WTC11 (cell line): ENCODE measurements at places on chromosomes 5 and 9. TPM values are rescaled to one million over a fixed set of nuclear protein-coding genes. Genes with fewer than 3 reads are reported as not detected.

Gene DOCK8
- total RNA-seq: 2.6 to 3.2 TPM (median 2.7 TPM) in 3 replicates

DNA sequence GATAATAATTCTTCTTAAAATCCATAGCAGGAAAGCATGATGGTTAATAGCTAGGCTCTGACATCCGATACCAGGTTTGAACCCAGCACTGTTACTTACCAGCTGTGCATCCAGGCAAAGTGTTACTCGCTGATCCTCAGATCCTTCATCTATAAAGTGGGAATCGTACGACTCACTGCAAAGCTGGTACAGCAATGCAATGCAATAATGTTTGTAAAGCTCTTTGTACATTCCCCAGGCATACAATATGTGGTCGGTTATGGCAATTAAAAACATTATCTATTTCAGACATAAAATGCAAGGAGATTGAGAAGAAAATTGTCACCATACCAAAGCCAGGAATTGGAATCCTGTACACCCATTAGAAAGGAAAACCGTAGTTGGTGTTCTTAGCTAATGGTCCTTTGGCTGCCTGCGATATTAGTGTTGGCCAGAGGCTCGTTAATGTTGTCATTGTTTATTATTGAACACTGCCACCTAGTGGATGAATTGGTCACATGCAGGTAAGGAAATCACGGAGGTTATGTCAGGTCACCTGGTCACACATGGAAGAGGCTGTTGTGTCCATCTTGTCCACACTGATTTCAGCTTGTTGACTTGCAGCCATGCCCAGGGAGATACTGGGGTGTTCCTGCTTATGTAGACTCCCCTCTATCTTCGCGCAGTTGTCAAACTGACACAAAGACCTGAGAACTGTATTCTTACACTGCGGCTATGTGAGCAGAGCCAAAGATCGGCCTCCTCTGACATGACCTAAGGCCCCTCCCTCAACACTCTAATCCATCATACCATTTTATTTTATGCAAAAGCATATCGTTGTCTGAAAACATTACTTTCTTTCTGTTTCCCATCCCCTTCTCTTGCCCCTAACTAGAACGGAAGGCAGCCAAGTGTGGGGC lies 87.5 kb upstream of the PPP2R2B start:
- no peak overlapping the region for H3K4me3 ChIP-seq
- no peak overlapping the region for H3K27ac ChIP-seq
- peak; percentile 54 for DNase-seq
- no peaks in the 10 kb centered on the region for H3K36me3 ChIP-seq
- peaks cover 4% of the 10 kb centered on the region for H3K4me1 ChIP-seq

DNA sequence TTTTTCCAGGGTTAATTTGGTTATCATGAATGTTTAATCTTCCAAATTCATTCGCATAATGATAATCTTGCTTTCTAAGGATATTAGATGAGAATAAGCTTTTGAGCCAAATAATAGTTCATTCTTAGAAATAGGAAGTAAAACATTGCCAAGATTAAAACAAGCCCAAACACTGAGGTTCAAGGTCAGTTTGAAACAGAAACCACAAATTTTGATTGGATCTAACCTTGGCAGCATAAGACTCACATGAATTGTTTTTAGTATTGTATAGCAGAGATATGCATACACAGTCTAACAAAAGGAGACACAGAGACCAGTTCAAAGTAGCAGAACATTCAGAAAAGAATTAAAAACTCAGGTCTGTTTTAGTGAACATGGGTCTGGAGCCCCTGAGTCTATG lies 43.4 kb upstream of the VCAN start:
- no peaks in the 10 kb centered on the region for H3K27me3 ChIP-seq
- H3K4me3 ChIP-seq: no peak overlapping the region
- no peaks in the 10 kb centered on the region for H3K36me3 ChIP-seq
- H3K4me1 ChIP-seq: peaks cover 20% of the 10 kb centered on the region

GRCh38 chr5:593511-593910 lies 18.6 kb upstream of the CEP72 start:
- H3K4me1 ChIP-seq: peaks cover 7% of the 10 kb centered on the region
- no peak for DNase-seq
- no peak overlapping the region for H3K27ac ChIP-seq
- peaks cover 61% of the 10 kb centered on the region for H3K27me3 ChIP-seq
- no peak overlapping the region for H3K4me3 ChIP-seq

DNA sequence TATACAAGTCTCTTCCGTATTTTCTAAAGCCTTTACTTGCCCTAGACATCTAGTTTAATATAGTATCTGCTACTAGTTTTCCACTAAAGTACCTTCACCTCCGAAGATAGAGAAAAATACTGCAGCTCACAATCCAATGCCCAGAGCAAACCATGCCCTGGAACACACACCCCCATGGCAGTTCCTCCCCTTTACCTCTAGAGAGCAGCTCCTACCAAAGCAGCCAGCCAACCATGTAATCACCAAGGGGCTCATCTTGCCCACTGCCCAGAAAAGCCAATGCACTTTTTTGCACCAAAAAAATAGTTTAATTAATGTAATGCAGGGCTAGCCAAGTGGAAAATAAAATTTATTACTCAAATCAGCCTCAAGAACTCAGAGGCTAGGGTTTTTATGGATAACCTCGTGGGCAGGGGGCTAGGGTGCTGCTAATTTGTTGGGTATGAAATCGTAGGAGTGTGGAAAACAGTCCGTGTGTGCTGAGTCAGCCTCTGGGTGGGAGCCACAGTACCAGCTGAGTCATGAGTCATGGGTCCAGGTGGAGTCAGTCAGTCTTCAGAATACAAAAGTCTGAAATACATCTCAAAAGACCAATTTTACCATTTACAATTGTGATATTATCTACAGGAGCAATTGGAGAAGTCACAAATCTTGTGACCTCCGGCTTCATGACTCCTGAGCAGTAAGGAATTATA lies 120.1 kb upstream of the ACO1 start:
- H3K4me3 ChIP-seq: no peak overlapping the region
- H3K4me1 ChIP-seq: peaks cover 13% of the 10 kb centered on the region
- H3K27me3 ChIP-seq: no peaks in the 10 kb centered on the region; the same call in 1 of the 2 replicates
- DNase-seq: peak; percentile 38
- no peaks in the 10 kb centered on the region for H3K36me3 ChIP-seq

GRCh38 chr9:135519179-135519971 lies 1.9 kb upstream of the LCN1 start:
- no peaks in the 10 kb centered on the region for H3K27me3 ChIP-seq
- peaks cover 6% of the 10 kb centered on the region for H3K4me1 ChIP-seq
- H3K27ac ChIP-seq: no peak overlapping the region
- DNase-seq: no peak
- H3K36me3 ChIP-seq: no peaks in the 10 kb centered on the region
- H3K4me3 ChIP-seq: no peak overlapping the region

- H3K4me1 ChIP-seq: peaks cover 29% of the 10 kb centered on the region
- H3K27ac ChIP-seq: peak overlapping the region; percentile 87
- no peak for DNase-seq
- H3K4me3 ChIP-seq: no peak overlapping the region
- peaks cover 53% of the 10 kb centered on the region for H3K36me3 ChIP-seq
Observed at GRCh38 chr5:177334155-177334551, 17.3 kb downstream of the LMAN2 start.

DNA sequence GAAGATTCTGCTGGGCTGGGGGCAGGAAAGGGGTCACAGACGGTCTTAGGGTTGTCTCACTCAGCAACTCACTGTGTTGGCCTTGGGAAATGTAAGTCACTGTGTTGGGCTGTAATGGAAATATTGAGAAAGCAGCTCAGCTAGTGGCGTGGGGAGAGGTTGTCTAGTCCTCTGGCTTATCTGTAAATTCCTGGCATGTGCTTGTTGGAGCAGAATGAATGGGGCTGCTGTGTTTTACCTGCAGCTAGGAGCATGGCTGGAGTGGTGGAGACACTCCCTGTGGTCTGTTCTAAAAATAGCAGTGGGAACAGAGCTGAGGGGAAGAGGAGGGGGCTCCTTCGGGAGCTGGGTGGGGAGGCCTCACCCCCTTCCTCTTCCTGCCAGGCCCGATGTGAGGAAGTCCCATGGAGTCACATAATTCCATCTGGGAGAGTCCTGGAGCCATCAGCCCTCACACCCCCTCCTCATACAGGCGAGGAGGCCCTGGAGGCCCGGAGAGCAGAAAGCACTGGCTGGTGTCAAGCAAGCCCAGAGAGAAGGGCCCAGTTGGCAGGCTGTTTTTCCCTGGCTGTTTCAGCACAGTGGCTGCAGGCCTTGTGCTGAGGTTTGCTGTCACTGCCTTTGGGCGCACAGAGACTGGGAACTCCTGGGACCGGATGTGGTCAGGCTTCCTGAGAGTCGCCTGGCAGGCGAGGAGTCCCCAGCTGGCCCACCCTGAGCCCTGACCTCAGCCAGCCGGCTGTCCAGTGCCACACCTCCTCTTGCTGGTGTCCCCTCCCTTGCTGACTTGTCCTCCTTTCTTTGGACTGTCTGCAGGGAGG lies 84.9 kb downstream of the RGS3 start:
- H3K4me3 ChIP-seq: no peak overlapping the region
- peaks cover 14% of the 10 kb centered on the region for H3K4me1 ChIP-seq
- H3K36me3 ChIP-seq: no peaks in the 10 kb centered on the region
- no peak for DNase-seq

- no peak for DNase-seq
- H3K27me3 ChIP-seq: no peaks in the 10 kb centered on the region
- peaks cover 16% of the 10 kb centered on the region for H3K4me1 ChIP-seq
- no peak overlapping the region for H3K4me3 ChIP-seq
Observed at GRCh38 chr5:116842514-116842961, 267.9 kb upstream of the SEMA6A start.

- no peaks in the 10 kb centered on the region for H3K27me3 ChIP-seq
- H3K4me1 ChIP-seq: peaks cover 23% of the 10 kb centered on the region
- peaks cover 27% of the 10 kb centered on the region for H3K36me3 ChIP-seq
- no peak overlapping the region for H3K4me3 ChIP-seq
- H3K27ac ChIP-seq: no peak overlapping the region
- no peak for DNase-seq
Observed at GRCh38 chr5:123579410-123579809, 67.4 kb downstream of the CSNK1G3 start.

Gene PLAA
- 48.8 to 56.1 TPM (median 50.5 TPM) in 3 replicates for total RNA-seq

- no peaks in the 10 kb centered on the region for H3K27me3 ChIP-seq
- H3K27ac ChIP-seq: no peak overlapping the region
- DNase-seq: no peak
- peaks cover 5% of the 10 kb centered on the region for H3K36me3 ChIP-seq
- H3K4me3 ChIP-seq: no peak overlapping the region
- H3K4me1 ChIP-seq: 0 out of 2 replicates have a peak, but pooled peaks cover 11% of the 10 kb centered on the region
Observed at GRCh38 chr5:124303366-124303765, 443.1 kb downstream of the ZNF608 start.

Gene DDX41
- 136 to 156 TPM (median 137 TPM) in 3 replicates for total RNA-seq

GRCh38 chr9:87372356-87372851 lies 125.3 kb upstream of the DAPK1 start:
- H3K27me3 ChIP-seq: no peaks in the 10 kb centered on the region; the same call in 1 of the 2 replicates
- peak overlapping the region; percentile 37; the same call in 1 of the 2 replicates for H3K27ac ChIP-seq
- no peak for DNase-seq

DNA sequence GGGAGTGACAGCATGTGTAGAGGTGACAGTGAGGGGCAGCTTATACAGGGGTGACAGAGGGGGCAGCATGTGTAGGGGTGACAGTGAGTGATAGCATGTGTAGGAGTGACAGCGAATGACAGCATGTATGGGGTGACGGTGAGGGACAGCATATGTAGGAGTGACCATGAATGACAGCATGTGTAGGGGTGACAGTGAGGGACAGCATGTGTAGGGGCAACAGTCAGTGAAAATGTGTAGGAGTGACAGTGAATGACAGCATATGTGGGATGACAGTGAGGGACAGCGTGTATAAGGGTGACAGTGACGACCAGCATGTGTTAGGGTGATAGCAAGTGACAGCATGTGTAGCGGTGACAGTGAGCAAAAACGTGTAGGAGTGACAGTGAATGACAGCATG lies 9.4 kb upstream of the GAPT start:
- DNase-seq: no peak
- no peak overlapping the region for H3K27ac ChIP-seq
- H3K36me3 ChIP-seq: no peaks in the 10 kb centered on the region
- H3K4me1 ChIP-seq: no peaks in the 10 kb centered on the region

DNA sequence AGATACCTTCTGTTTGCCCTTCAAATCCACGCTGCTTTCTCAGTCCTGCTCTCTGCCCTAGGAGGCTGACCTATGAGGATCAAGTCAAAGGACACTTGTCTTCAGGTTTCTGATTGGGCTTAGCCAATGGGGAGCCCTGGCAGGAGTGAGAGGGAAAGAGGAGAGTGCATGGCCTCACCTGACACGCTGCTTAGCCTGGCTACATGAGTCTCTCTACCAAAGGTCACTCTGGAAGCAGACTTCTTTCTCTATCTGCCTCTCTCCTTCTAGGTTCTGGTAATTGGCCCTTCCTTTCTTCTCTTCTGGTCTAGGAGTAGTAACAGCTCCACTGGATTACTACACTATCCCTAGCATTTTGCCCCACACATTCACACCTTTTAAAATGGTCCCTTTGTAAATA lies 13.1 kb downstream of the ARSB start:
- no peak overlapping the region for H3K4me3 ChIP-seq
- DNase-seq: no peak
- no peaks in the 10 kb centered on the region for H3K27me3 ChIP-seq
- H3K27ac ChIP-seq: no peak overlapping the region
- peaks cover 24% of the 10 kb centered on the region for H3K4me1 ChIP-seq
- H3K36me3 ChIP-seq: no peaks in the 10 kb centered on the region

- 0 out of 2 replicates have a peak overlapping the region, but pooled peaks have one; percentile 86 for H3K4me3 ChIP-seq
- H3K27ac ChIP-seq: no peak overlapping the region
- H3K4me1 ChIP-seq: peaks cover 61% of the 10 kb centered on the region
- H3K36me3 ChIP-seq: peaks cover 10% of the 10 kb centered on the region
- H3K27me3 ChIP-seq: 0 out of 2 replicates have a peak, but pooled peaks cover 2% of the 10 kb centered on the region
- no peak for DNase-seq
Observed at GRCh38 chr5:77772729-77773128, 3.4 kb downstream of the TBCA start.

DNA sequence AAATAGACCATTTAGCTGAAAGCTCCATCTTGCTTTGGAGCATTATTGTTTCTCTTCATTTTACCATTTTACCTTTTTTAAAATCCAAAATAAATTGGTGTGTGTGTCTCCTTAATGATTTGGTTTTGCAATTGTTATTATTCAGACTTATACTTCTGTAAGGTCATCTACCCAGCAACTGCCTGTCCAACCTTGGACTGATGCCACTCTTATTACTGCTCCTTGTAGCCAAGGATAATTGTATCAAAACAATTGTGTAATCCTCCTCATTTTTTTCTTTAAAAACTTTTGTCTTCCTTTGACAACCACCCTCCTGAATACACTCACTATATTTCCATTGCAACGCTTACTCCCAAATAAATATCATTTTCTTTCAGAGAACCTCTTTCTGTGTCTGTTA lies 30.3 kb upstream of the HMGCR start:
- H3K27me3 ChIP-seq: no peaks in the 10 kb centered on the region
- H3K4me1 ChIP-seq: peaks cover 2% of the 10 kb centered on the region; the same call in 1 of the 2 replicates
- H3K27ac ChIP-seq: no peak overlapping the region
- H3K36me3 ChIP-seq: no peaks in the 10 kb centered on the region

- H3K4me3 ChIP-seq: no peak overlapping the region
- no peak overlapping the region for H3K27ac ChIP-seq
- peaks cover 18% of the 10 kb centered on the region for H3K4me1 ChIP-seq
- DNase-seq: no peak
Observed at GRCh38 chr9:13023498-13023897, 248.7 kb downstream of the LURAP1L start.
